ENCODE measurements at places on chromosomes 13 and 19.

DNA sequence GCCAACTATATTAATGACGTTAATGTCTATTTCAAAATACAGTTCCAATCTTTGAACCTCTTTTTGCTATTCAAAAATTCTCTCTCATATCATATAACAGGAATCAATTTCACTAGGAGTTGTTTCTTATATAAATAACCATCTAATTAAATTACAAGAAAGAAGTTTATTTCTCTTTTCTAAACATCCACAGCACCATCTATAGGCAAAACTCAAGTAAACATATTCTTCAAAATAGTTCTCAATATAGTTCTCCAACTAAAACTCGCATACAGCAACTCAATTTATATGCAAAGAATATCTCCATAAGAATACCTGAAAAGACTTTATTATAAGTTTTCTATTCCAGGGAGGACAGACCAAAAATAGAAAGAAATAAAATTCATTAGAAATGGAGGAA is 65.6 kb downstream of the RBM26 start:
- DNase-seq, result no peak

- no peak for DNase-seq
These were observed 23.0 kb upstream of the CEACAM4 start for GRCh38 chr19:41649827-41650226.

DNA sequence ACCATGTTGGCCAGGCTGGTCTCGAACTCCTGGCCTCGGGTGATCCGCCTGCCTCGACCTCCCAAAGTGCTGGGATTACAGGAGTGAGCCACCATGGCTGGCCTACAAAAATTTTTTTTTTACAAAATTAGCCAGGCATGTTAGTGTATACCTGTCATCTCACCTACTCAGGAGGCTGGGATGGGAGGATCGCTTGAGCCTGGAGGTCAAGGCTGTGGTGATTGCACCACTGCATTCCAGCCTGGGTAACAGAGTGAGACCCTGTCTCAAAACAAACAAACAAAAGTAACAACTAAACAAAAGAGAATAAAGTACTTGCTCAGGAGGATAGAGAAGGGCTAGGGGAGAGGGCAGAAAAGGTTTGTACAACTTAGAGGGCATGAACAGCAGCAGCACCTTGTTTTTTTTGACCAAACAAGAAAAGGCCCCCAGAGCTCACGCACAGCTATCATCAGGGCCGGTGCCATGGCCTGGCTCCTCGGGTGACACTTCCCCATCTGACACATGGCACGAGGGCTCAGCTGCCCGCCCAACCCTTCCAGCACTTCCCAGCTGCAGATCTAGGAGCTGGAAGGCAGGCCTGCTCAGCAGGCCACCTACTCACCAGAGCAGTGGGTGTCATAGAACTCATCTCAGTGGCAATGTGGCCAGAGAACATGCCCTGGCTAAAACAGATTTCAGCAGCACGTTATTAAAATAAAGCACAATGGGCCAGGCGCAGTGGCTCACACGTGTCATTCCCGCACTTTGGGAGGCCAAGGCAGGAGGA is 8.6 kb upstream of the SLC7A9 start:
- no peak for DNase-seq

DNA sequence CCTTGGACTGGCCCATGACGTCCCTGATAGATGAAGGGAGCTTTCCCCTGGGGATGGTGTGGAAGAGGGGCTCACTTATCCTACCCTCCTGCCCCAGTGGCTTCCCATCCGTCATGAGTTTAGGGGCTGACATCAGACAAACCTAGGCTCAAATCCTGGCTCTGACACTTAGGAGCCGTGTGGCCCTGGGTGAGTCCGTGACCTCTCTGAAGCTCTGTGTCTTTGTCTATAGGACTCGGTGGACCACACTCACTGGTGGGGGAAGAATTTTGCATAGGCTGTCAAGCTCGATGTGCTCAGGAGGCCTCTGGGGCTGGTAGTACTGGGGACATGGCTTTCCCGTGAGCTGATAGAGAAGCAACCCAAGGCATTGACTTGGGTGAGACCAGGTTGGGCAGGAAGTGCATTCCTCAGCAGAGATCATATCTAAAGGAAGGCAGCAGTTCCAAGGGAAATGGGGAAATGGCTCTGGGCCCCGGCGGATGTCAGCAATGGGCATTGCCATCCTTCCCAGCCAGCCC is 17.4 kb upstream of the AP1M2 start:
- no peak for DNase-seq

- no peak for DNase-seq
These were observed 120.7 kb upstream of the SERP2 start for GRCh38 chr13:44252938-44253337.
